ENCODE measurements at places on chromosomes 11 and 22. TPM values are rescaled to one million over a fixed set of nuclear protein-coding genes. Genes with fewer than 3 reads are reported as not detected.

RAB3IL1 gene
- 13.0 TPM for total RNA-seq

GRCh38 chr11:121236115-121237001 lies 56.2 kb upstream of the SC5D start:
- no peak for DNase-seq

DNA sequence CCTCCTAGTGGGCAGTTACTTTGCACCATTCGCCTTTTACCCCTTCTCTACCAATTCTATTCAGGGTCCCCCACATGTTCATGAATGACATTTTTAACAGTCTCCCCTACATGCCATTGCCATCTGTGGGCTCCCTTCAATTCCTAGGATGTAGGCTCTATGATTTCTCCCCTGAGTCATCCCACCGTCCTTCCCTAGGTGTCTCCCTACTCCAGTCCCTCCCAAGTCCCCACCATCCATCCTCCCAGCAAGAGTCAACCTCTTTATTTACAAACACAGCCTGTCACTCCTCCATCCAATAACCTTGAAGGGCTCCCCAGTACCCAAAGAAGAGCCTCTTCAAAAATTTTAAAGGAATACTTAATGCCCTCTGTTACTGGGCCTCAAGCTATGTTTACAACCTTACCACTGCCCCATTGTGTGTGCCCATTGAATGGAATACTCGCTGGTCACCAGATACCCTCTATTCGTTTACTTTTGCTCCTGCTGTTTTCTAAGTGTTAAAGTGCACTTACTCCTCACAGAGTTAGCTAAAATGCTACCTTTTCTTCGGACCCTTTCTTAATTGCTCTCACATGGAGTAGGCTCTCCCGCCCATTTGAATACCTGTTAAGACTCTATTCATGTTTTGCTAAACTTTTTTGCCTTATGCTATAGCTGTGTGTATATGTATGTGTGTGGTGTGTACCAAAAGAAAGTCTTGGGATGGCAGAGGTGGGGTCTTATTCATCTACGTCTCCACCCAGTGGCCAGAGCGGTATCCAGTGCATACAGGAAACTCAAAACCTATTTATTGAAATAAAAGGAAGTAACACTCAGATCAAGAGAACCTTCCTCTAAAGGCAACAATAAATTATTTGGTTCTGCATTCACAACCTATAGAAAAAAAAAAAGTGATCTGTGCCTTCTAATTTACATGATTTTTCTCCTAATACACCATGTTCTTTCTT lies 235.8 kb upstream of the CCDC90B start:
- no peak for DNase-seq

- DNase-seq, result no peak
Observed at GRCh38 chr11:67665541-67666302, 8.7 kb downstream of the ALDH3B2 start.

CRYBB2 gene
- total RNA-seq, result not detected

GRCh38 chr11:117817368-117818040 lies 7.0 kb downstream of the FXYD2 start:
- DNase-seq, result peak; percentile 76

Measured in urinary bladder (tissue), 4 donors.